ENCODE measurements at places on chromosomes 4 and X.

DNA sequence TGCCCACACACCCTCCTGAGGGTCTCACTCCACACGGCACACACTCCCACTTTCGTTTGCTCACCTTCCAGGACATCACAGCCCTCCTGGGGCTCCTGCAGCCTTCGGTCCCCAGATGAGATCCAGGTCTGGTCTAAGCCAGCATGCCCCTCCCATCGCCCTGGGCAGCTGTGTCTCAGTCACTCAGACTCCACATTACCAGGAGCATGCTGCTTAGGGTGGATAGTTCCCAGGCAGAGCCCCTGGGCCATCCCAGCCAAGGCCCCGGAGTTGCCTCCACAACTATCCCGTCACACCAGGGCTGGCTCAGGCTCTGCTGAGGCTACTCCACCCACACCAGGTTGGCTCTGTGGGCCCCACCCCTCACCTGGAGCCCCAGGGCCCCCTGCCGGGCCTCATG, 50.4 kb upstream of the PSAPL1 start:
- DNase-seq = no peak

- DNase-seq = no peak
Observed at GRCh38 chr4:25956260-25956659, 42.2 kb downstream of the SMIM20 start.

DNA sequence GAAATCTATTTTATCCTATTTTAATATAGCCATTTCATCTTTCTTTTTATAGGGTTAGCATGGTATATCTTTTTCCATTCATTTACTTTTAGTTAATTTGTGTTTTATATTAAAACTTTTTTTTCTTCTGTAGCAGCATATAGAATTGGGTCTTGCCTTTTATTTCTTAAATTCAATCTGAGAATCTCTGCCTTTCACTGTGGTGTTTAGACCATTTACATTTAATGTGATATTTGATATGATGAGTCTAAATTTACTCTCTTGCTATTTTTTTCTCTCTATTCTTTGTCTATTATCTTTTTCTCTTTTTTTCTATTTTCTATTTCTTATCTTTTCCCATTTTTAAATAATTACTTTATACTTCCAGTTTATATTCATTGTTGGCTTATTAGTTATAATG, 105.4 kb upstream of the HAND2 start:
- DNase-seq = no peak

GRCh38 chr4:47419296-47419695, 44.2 kb downstream of the COMMD8 start:
- no peak for DNase-seq

DNA sequence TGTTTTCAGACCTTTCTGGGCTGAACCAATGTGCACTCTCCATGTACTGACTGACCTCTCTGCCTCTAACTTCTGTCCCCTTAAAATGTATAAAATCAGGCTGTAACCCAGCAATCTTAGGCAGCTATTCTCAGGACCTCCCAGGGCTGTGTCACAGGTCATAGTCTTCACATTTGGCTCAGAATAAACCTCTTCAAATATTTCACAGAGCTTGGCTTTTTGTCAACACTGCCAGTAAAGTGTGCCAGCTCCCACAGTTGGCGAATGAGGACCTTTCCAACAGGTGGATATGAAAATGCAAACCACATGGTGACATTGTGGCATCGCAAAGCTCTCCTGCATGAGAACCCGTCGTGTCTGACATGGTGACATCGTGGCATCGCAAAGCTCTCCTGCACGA, 76.4 kb downstream of the ACOX3 start:
- no peak for DNase-seq

- no peak for DNase-seq
Observed at GRCh38 chr4:73892966-73893365, 23.8 kb downstream of the CXCL1 start.

DNA sequence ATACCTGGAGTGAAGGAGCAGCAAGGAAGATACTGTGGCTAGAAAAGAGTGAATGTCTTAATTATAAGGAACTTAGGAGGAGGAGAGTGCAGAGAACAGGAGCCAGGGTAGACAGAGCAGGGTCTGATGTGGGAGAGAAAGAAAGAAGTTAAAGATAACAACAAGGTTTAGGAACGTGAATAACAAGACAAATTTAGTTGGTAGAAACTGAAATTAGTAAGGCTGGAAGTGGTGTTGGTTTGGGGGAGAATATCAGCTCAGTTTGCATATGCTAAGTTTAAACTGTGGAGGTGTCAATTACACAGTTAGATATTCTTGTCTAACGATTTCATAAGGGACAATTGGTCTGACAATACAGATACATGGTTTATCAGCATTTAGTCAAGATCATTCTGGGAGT, 1123.7 kb upstream of the PABPC4L start:
- DNase-seq = no peak

GRCh38 chr4:105102016-105102415, 44.7 kb upstream of the TET2 start:
- no peak for DNase-seq

DNA sequence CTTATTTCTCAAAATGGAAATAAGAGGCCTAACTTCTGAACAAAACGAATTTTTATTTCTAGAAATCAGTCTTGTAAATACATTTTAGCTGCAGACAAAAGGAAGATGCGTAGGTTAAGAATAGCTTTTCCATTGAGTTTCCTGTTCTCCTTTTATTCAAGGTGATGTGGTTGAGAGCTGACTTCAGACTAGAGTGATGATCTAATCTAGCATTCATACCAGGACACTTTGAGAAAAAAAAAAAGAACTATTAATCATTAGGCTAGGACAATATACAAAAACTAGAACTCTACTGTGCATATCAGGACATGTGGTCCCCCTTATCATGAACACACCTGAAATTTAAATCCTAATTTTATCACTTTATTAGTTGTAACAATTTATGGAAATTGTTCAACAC, 884.5 kb upstream of the EPHA5 start:
- no peak for DNase-seq

- DNase-seq = no peak
Observed at GRCh38 chr4:99755223-99755944, 61.2 kb upstream of the DAPP1 start.

- DNase-seq = no peak
Observed at GRCh38 chrX:46643636-46644035, 70.1 kb downstream of the CHST7 start.

GRCh38 chr4:147683188-147683591, 773 bp downstream of the PRMT9 start:
- no peak for DNase-seq

- no peak for DNase-seq
Observed at GRCh38 chr4:113788888-113789287, 27.4 kb upstream of the CAMK2D start.

- DNase-seq = no peak
Observed at GRCh38 chr4:97950836-97951235, 192.4 kb downstream of the STPG2 start.

DNA sequence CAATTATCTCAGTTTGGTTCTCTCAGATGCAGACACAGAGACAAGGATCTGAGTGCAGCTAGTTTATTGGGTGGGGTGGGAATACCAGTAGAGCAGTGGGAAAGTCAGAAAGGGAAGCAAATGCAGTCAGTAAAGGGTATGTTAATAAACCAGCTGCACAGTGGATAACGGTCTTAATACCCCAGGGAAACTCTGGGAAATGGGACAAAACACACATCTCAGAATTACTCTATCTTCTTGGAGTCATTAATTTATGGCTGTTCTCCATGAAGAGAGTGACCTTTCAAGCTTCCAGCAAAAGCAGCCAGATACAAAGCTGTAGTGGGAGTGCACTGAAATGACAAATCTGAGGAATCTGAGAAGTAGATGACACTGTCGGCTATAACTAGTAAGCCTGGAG, 73.3 kb upstream of the NALF2 start:
- no peak for DNase-seq

DNA sequence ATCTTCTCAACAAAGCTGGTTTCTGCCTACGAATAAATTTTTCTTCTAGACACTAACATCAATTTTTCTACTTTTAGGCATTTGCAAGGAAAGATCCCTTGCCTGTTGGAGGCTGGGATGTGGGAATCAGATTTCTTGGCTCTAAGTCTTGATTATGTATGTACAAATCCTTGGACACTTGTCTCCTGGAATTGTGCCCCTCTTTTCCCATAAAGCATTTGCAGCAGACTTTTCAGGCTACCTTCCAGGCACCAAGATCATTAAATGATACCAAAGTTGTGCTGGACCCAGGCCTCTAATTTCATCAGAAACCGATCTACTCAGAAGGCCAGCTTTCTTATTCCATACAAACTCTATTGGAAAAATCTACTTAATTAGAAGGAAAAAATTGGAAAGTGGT, 339.5 kb upstream of the DIPK2B start:
- no peak for DNase-seq

DNA sequence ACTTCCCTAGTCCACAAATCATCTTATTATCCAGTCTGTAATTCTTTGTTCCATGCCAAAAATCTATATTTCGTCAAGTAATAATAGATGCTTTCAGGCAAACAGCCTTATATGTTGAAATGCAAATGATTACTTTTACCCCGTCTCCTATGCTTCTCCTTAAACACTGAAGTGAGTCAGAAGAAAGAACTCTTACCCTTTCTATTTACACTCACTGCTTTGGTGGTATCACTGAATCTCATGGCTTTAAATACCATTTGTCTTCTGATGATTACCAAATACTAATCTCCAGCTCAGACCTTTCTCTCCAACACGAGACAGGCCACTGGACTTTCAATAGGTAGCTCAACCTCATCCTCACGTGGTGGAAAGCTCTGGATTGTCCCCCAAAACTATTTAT, 558.1 kb downstream of the IL1RAPL1 start:
- no peak for DNase-seq

DNA sequence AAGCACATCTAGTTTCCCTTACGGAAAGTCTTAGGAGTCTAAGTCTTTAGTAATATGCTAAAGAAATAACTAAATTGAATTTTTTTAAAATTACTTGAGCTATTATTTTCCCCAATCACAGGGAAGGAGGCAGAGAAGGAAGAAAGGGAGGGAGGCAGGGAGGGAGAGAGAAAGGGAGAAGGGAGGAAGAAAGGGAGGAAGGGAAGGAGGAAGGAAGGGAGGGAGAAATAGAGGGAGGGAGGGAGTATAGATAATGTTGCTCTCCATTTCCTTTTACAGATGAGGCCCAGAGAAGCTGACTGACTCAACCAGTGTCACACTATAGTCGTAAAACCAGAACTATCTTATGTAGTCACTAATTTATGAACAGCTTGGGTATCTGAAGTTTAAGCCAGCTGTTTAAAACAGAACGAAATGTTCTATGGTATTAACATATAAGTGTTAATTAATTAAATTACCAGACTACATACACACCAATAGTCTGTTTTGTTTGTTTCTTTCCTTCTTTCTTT, 14.6 kb downstream of the SH3RF1 start:
- DNase-seq = no peak

- no peak for DNase-seq
Observed at GRCh38 chrX:123348468-123348867, 164.4 kb downstream of the GRIA3 start.

GRCh38 chr4:98482847-98483806, 175.3 kb downstream of the TSPAN5 start:
- no peak for DNase-seq

DNA sequence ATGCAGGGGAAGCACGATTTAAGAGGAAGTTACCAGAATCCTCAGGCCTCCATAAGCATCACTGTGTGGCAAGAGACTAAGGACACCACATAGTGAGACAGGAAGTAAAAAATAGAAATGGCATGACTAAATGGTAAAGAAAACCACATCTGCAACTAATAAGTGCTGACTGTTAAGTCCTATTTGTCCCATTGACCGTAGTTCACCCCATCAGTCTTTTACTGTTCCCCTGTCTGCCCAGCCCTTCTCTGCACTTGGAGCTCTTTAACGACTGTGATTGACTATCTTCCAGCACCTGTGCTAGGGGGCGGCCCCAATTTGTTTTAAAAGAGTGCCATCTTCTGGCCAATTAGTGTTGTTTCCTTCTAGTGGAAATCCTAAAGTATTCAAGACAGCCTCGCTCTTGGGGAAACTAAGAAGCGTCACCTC, 94.2 kb downstream of the MAOA start:
- peak; percentile 42 for DNase-seq

- DNase-seq = no peak
Observed at GRCh38 chrX:111608724-111609123, 72.2 kb upstream of the ALG13 start.

DNA sequence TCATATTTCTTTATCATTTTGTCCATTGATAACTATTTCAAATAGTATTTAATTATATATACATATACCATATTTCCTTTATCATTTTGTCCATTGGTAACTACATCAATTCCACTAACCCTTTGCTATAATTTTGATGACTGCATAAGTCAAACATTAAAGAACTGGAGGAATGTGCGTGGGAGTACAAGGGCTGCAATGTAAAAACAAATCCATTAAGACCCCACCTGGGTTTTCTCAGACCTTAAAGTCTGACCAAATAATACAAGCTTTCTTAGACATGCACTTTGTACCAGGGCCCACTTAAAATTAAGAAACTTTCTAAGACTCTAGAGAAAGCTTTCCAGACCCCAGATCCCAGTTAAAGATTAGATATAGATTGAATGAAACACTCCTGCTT, 1622.4 kb upstream of the PCDH10 start:
- DNase-seq = no peak

GRCh38 chr4:91113130-91113706, 986.0 kb downstream of the CCSER1 start:
- no peak for DNase-seq

DNA sequence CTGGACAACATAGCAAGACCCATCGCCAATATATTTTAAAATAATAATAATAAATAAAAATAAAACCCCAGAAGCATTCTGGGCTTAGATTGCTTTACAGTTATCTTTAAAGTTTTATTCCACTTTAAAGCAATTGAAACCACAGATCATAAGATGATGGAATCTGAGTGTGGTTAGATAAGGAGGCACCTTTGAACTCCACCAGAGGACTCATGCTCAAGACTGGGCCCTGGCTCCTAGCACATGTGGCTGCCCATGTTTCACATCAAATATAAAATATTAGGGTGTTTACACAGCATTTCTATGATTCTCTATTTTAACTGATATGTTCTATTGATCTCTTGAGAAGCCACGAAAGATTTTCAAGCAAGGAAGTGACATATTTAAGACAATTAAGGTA, 52.6 kb upstream of the BBS12 start:
- no peak for DNase-seq

- DNase-seq = no peak
Observed at GRCh38 chrX:57905141-57905540, 5.1 kb downstream of the ZXDA start.

DNA sequence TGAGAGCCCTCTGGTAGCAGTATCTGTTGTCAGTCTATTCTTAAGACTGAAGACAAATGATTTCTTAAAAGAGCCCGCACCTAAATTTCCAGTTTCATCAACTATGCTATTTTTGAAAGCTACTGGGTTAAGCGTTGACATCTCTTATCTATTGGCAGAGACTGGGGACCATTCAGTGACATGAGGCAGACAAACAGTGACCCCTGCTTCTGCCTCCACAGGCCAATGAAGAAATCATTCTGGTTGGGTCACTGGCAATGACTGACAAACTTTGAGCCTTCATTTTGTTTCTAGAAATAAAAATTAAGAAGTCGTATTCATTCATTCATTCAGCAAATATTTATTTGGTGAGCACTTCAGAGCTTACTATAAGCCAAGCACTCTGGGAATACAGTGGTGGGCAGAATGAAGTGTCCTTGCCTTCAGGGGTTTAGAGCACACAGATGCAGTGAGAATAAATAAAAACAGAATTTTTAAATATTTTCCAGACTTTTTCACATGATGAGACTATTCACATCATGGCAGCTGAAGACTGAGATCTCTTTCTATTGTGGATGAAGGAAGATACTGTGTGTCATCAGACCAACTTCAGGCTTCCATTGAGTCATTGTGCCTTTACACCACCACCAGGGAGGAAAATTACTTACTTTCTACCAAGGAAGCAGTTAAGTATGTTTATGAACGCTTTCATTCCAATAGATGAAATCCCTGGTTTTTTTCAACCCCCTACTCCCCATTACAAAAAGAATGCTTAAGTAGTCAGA, 36.0 kb downstream of the SORBS2 start:
- no peak for DNase-seq
